T-cell (primary cell): ENCODE measurements at places on chromosomes 5 and 9. TPM values are rescaled to one million over a fixed set of nuclear protein-coding genes. Genes with fewer than 3 reads are reported as not detected.

The PCDHB5 gene
- 0.30 TPM for total RNA-seq

- H3K4me1 ChIP-seq: no peaks in the 10 kb centered on the region
- H3K27me3 ChIP-seq: no peaks in the 10 kb centered on the region
- no peaks in the 10 kb centered on the region for H3K36me3 ChIP-seq
- no peak overlapping the region for H3K27ac ChIP-seq
Observed at GRCh38 chr9:95572381-95573151, 55.8 kb upstream of the PTCH1 start.

DNA sequence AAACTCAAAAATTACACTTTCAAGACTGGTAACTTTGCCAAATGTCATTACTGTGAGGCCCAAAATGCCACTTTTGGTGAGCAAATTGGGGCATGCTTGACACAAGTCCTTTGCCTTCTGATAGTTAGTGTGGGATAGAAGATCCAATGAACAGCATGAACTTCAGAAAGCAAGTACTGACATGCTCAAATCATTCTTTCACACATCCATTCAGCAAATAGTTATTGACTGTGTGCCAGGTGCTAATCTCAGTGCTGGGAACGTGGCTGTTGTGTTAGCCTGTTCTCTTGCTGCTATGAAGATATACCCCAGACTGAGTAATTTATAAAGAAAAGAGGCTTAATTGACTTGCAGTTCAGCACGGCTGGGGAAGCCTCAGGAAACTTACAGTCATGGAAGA, 247.0 kb downstream of the CHSY3 start:
- no peak overlapping the region for H3K4me3 ChIP-seq
- no peak for DNase-seq
- no peaks in the 10 kb centered on the region for H3K4me1 ChIP-seq
- no peak overlapping the region for H3K27ac ChIP-seq
- no peaks in the 10 kb centered on the region for H3K36me3 ChIP-seq

- H3K27me3 ChIP-seq: no peaks in the 10 kb centered on the region
- H3K4me3 ChIP-seq: no peak overlapping the region
- no peaks in the 10 kb centered on the region for H3K36me3 ChIP-seq
- no peaks in the 10 kb centered on the region for H3K4me1 ChIP-seq
Observed at GRCh38 chr5:34688015-34688810, 32.1 kb downstream of the RAI14 start.

The APBA1 gene
- total RNA-seq: 1.2 TPM

The COL15A1 gene
- total RNA-seq: not detected

GRCh38 chr5:170541146-170541769, 37.4 kb downstream of the KCNIP1 start:
- no peak for DNase-seq
- no peaks in the 10 kb centered on the region for H3K4me1 ChIP-seq
- H3K4me3 ChIP-seq: no peak overlapping the region
- no peak overlapping the region for H3K27ac ChIP-seq
- H3K36me3 ChIP-seq: no peaks in the 10 kb centered on the region
